ENCODE measurements at places on chromosomes 3 and 15.

- no peak for DNase-seq
Measured at GRCh38 chr3:190188197-190188596, 67.5 kb upstream of the P3H2 start.

- no peak for DNase-seq
Measured at GRCh38 chr3:3281024-3281423, 101.5 kb upstream of the CRBN start.

- no peak for DNase-seq
Measured at GRCh38 chr3:104437891-104438290, 928.8 kb upstream of the ALCAM start.

DNA sequence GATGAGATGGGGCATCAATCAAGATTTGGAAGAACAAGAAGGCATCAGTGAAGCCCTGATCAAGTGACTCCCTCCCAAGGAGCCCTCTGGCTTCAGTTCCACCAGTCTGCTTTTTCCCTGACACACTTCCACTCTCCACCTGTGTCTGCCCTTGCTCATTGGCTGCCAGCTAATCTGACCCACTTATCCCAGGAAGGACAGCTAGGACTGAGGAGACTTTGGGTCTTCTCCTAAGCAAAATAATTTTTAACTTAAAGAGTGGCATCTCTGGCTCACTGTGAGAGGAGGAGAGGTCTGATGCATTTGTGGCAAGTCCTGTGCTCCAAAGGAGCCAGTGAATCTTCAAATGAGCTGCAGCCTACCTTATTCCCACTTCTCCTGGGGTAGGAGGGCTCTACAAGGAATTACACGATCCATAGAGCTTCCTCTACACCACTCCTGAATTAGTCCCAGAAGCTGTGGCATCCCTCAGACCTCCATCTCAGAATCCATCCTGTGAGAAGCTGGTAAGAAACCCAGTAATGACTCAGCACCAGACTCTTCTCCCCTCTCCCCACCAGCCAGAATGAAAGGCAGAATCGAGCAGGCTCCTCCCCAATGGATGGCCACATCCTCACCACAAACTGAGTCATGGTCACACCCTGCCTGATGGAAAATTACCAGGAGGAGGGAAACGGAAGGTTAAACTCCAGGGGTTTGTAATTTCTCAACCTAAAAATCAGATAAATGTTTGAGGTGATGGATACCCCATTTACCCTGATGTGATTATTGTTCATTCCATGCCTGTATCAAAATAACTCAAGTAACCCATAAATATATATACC lies 6.3 kb upstream of the PKM start:
- peak; percentile 60 for DNase-seq
